ENCODE measurements at places on chromosomes 6 and 20. TPM values are rescaled to one million over a fixed set of nuclear protein-coding genes. Genes with fewer than 3 reads are reported as not detected.

- DNase-seq, result no peak
Observed at GRCh38 chr6:6927521-6928361, 180.0 kb upstream of the RREB1 start.

DNA sequence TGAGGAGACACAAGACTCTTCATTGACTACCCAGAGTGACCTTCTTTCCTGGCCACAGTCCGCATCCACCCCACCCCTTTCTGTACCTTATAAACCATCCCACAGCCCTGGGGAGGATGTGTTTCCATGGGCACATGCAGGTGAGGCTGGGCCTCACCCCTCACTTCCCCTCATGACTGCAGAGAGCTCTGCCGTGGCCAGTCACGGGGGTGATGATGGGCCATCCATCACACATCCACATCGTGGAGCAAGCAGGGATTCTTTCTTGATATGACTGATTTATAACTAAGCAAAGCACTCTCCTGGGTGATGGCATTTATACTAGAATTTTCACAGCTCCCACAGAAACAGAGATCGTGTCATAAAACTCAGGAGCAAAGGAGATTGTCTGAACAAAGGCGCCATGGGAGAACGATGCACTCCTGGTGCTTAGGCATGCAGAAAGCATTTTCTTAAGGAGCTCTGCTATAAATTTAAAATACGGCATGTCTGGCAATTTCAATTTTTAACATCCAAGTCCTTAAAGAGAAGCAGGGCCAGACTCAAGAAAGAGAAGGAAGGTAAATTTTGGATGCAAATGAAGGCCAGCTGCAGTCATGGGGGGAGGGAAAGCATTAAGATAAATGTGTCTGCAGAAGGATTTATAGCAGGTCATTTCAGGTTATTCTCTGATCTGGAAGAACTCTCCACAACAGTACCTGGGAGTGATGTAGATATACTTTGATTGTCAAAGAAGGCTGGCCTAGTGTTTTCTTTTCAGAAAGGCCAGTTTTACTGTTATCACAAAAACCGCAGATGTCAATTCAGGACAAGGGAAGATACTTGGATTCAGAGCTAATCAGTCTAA is 777.0 kb downstream of the C6orf118 start:
- DNase-seq, result no peak

DNA sequence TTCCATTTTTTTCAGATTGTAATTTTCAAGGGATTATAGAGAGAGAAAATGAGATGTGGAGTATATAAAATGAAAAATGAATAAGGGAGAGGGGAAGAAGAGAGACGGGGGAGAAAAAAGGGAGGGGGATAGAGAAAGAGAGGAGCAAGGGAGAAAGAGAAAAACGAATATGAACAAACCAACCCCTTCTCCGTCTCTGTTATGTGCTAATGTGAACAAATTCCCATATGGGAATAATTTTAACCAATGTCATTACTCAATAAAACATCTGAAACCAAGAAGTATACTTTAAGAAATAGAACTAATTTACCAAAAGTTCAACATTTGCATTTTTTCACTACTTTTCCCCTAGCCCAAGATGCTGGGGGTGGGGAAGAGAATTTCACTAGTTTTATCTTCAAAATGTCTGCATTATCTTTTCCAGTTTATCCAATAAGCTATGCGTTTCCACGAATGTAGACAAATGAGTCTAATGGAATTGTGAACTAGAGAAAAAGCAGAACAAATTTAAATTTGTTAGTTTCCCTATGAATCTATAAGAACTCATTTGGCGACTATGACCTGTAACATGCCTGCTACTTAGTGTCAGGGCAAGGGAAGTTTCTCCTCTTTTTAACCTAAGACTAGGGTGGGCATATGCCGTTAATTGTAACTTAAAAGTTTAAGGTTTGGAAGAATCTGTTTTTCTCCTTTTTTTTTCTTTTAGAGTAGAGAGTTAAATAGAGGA is 286.3 kb downstream of the BTBD9 start:
- no peak for DNase-seq

- peak; percentile 32 for DNase-seq
Observed at GRCh38 chr6:35569011-35569461, 56.3 kb upstream of the TULP1 start.

DNA sequence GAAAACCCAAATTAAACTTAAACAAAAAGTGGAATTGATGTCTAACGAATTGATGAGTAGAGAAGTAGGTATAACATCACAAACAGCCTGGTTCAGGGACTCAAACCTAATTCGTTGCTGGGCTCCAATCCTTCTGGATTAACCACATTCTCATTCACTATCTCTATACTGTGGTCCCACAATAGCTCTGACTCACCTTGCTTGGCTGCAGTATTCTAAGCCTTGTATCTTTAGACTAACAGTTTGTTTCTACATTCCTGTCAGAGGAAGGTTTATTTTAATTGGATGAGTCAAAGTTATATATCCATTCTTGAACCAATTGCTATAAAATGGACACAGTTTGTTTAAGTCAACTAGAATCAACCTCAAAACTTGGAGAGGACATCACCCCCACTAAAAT is 530.5 kb upstream of the PTCHD4 start:
- DNase-seq, result peak; percentile 55

DNA sequence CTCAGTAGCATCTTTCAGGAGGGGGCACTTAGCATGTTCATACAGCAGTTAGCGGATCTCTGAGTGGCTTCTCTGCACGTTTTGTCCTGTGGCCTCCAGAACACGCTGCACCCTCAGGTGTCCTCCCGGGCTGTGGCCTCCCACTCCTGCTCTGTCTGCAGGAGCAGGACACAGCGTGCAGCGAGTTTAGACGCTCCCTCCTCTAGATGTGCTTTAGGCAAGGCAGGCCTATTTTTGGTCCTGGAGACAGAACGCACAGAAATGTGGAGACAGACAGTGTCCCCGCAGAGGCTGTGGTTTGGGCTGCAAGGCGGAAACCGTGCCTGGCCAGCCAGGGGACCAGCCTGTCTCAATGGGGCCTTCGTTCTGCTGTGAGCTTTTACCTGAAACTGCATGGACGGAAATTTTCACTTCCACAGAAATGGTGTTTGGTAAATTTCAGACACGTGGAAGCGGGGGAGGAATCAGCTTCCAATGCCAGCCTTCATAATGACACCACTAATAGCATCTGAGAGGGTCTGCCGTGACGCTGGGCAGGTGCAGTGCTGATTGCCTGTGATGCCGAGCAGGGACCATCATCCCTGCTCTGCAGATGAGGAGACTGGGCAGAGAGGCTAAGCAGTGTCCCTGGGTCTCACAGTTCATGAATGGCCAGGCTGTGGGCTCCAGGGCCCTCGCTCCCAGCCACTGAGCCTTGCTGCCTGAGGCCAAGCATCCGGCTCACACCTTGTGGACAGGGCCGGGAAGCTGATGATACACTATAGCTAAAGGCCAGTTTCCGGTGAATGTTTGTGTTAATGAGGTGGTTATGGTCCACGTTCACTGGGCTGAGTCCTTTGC is 120.9 kb downstream of the SYCP2 start:
- no peak for DNase-seq

- no peak for DNase-seq
Observed at GRCh38 chr20:33841436-33841799, 30.3 kb downstream of the CHMP4B start.

- DNase-seq, result no peak
Observed at GRCh38 chr6:110401585-110402176, 13.7 kb downstream of the DDO start.

GRCh38 chr6:78380541-78380940 is 486.8 kb upstream of the IRAK1BP1 start:
- DNase-seq, result no peak

DNA sequence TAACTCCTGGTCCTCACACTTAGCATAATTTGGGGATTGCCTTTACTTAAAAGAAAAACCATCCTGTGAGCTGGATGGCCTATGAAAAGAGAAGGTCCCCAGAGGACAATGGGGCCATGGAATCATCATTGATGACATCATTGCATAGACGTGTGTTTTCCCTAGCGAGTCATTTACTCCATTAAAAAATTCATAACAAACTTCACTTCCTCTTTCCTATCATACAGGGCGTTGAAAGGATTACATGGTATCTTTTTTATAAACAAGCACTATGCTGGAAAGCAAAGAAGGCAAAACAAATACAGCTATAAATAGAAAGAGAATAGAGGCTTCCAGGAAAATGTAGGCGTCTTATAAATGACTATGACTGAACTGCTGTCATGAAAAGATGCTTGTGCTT is 11.3 kb upstream of the COL12A1 start:
- DNase-seq, result no peak

- DNase-seq, result no peak
Observed at GRCh38 chr20:57301026-57301425, 28.6 kb upstream of the SPO11 start.

DNA sequence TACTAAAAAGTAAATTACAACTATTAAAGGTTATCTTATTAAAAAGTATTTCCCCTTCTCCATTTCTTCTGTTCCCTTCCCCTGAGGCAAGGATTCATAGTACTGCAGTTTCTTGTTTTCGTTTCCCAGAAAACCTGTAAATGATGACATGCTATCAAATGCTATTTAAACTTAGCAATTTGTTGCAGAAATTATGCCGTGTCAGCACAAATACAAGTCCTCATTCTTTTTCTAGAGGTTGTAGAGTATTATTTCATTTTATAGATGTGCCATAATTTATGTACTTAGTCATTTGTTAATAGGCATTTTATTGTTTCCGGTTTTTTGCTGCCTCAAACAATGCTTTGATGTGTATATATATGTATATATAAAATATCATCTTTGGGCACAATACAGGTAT is 268.4 kb downstream of the PLCB1 start:
- DNase-seq, result no peak

- no peak for DNase-seq
Observed at GRCh38 chr6:144888621-144889020, 603.5 kb downstream of the UTRN start.

DNA sequence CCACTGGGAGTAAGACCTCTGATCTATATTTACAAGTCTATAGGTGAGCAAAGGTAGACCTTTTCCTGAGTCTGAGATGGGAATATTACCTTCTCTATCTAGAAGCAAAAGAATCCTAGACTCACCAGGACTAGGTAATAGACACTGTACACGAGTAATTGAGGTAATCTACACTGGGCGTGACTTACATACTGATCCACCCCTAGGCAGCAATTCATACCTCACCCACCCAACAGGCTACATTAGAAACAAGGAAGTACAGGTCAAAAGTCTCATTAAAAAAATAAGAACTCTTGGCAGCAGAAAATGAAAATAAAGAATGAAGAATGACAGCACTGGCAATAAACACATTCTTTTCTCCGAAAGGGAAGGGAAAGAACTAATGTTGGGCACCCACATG is 7.6 kb downstream of the CSNK2A1 start:
- no peak for DNase-seq

GRCh38 chr20:54047048-54047447 is 23.3 kb downstream of the BCAS1 start:
- no peak for DNase-seq

GRCh38 chr20:4916971-4917881 is 84.1 kb downstream of the SLC23A2 start:
- peak; percentile 26 for DNase-seq

DNA sequence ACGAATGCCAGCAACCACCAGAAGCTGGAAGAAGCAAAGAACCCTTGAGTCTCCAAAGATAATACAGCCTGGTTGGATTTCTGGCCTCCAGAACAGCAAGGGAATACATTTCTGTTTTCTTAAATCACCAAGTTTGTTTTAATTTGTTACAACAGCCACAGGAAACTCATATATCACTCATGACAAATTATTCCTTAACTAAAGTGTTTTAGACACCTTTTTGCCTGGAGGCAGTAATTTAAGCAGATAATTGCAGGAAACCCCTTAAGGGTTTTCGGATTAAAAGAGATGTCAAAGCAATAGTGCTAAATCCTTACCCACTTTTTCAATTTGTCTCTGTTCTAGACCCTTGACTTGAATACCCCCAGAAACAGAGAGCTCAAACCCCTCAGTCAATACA is 1050.0 kb downstream of the EPHA7 start:
- no peak for DNase-seq

DNA sequence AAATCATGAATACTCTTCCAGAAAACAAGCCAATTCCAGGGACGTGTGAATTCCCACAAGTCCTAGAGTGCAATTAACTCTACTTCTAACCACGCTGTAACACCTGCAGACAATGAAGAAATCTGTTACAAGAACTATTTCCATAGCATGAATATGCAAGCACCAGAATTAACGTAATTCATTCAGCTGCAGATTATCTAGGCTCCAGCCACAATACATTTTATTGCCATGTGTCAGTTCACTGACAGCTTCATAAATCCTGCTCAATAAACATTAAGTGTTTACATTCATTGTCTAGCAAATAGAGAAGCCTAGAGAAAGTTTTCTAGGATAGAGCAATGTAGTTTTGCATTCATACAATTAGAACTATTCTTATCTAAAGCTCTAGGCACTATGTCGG is 1348.5 kb downstream of the GRIK2 start:
- DNase-seq, result no peak

- DNase-seq, result no peak
Observed at GRCh38 chr20:13202565-13202964, 18.5 kb upstream of the ISM1 start.

GRCh38 chr20:12098421-12098820 is 180.7 kb downstream of the BTBD3 start:
- no peak for DNase-seq

GRCh38 chr6:142187209-142187608 is 40.1 kb downstream of the VTA1 start:
- DNase-seq, result peak; percentile 16

DNA sequence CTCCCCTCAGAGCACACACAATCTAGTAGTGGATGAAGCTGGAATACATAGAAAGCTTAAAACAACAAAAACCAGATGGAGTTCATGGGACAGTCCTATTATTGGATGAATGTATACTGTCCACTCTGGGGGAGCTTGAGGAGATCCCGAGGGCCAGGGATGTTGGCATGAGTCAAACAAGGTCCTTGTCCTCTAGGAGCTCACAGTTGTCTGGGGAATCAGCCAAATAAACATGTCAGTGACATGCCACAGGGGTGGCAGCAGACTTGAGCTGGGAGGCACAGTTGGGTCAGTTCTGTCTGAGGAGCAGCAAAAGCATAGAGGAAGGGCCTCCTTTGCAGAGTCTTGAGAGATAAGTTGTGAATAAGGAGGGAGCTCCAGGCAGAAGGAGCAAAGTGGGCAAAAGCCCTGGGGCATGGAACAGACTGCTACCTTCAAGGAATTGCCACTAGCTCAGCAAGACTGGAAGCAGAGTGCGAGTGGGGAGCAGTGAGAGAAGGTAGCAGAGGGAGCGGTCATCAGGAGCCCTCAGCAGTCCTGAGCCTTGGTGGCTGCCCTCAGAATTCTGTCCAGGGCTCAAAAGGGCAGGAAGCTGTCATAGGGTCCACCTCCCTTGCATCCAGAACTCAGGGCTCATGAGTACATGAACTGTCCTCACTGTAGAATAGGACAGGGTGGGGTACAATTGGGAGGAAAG is 22.1 kb downstream of the L3MBTL1 start:
- DNase-seq, result no peak

- DNase-seq, result no peak
Observed at GRCh38 chr6:118784641-118785164, 109.2 kb upstream of the ASF1A start.

BEND6 gene
- total RNA-seq, result 9.0 TPM

NOX3 gene
- total RNA-seq, result not detected

KHDC1 gene
- total RNA-seq, result 5.8 TPM

KIF25 gene
- not detected for total RNA-seq

NOTCH4 gene
- 2.3 TPM for total RNA-seq

GJA10 gene
- not detected for total RNA-seq

TPD52L1 gene
- total RNA-seq, result 4.9 TPM

BNIP5 gene
- total RNA-seq, result not detected

SOX12 gene
- total RNA-seq, result 1.5 TPM

Data from Daoy (cell line).